ENCODE measurements at places on chromosomes 11 and 22.

- no peak for DNase-seq
Measured at GRCh38 chr22:30143265-30143664, 63.0 kb downstream of the HORMAD2 start.

DNA sequence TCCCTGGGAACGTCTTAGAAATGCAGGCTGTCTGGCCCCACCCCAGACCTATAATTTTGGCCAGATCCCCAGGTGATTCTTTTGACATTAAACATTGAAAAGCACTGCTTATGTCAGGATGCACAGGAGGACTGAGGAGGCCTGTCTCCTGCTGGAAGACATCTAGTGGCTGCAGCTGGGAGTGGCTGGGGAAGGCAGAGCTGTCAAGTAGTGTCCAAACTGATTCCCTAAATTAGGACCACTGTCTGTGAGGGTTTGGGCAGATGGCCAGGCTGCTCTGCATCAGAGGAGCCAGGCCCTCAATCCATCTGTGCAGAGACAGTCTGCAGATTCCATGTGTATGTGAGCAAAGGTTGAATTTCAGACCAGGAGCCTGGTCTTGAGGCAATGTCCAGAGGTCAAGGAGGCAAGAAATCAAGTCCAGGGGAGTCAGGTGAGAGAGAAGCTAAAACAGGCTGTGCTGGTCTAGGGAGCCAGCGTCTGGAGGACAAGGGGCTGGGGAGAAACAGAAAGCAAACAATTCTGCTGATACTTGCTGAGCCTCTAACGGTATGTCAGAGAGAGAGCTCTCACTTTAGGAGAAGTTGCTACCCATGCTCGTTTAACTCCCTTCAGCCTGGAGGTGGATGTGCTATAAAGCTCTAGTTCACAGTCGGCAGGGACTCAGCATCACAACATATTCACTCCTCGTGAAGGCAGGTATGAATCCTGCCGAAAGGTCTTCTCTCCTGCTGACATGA, 15.3 kb upstream of the SYTL2 start:
- no peak for DNase-seq

- no peak for DNase-seq
Measured at GRCh38 chr22:50252082-50253045, 1.3 kb upstream of the HDAC10 start.

GRCh38 chr22:24392218-24392931, 35.0 kb upstream of the ADORA2A start:
- no peak for DNase-seq

- DNase-seq: no peak
Measured at GRCh38 chr11:72078477-72078876, 1.9 kb downstream of the NUMA1 start.

GRCh38 chr11:43786016-43786415, 94.6 kb upstream of the ALKBH3 start:
- no peak for DNase-seq

- no peak for DNase-seq
Measured at GRCh38 chr11:130999992-131000770, 83.9 kb upstream of the SNX19 start.

DNA sequence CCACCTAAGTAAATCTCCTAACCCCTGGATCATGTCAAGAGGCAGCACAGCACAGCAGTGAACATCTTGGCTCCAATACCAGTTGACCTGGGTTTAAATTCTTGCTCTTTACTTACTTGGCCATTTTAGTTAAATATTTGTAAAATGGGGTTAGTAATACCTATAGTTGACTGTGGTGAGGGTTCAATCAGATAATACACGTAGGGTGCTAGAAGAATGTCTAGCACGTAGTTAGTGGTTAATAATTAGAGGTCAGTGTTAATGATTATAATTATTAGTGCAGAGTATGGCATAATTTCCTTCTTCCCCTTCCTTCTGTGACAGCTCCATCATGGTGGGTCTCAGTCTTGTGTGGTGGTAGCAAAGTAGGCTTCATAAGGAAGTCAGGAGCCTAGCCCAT, 520.8 kb downstream of the INSC start:
- DNase-seq: no peak

DNA sequence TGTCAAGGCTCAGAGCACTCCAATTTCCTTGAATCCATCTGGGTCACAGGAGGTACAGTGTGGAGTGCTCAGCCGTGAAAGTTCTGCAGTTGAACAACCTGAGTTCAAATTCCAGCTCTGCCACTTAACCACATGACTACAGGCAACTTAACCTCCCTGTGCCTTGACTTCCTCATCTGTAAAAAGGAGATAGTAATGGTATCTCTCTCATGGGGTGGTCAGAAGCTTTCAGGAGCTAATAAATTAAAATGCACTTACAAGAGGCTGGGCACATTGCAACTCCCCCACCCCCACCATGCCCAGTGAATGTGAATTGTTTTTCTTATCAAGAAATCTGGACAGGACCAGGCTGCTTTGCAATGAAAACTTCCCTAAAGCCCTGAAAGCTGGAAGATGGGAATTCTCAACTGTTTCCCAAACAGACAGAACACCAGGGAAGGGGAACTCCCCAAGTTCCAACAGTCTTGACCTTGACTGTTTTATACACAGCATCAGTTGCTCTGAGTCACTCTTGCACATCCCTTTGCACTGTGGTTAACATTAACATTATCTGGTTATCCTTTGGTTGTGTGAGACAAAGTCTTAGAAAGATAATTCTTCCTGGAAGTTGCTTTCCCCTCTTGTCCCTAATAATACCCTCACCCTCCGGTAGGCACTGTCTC, 137.0 kb downstream of the SLC1A2 start:
- no peak for DNase-seq

DNA sequence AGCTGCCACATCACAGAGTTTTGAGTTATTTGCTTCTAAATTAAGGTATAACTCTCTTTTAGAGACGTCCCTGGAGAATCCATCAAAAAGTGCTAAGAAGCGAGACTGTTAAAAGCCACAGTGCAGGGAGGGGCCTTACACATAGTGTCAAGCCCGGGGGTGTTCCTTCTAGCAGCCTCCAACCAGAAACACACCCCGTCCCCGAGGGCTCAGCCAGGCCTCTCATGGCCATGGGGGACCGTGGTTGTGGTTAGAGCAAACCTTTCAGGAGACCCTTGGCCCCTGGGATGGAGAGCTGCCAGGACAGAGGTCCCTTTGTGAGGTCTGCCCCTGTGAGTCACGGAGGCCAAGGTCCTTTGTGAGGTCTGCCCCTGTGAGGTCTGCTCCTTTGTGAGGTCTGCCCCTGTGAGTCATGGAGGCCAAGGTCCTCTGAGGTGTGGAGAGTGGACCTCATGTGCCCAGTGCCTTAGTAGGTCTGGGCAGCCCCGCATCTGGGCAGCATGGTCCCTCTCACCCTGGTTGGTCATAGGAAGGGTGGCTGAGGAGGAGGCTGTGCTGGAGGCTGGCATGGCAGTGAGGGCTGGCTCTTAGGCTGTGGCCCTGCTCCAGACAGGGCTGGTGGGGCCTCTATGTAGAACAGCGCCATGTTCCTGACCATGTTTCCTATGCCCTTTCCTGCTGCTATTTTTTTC, 5.4 kb downstream of the GNAZ start:
- no peak for DNase-seq

DNA sequence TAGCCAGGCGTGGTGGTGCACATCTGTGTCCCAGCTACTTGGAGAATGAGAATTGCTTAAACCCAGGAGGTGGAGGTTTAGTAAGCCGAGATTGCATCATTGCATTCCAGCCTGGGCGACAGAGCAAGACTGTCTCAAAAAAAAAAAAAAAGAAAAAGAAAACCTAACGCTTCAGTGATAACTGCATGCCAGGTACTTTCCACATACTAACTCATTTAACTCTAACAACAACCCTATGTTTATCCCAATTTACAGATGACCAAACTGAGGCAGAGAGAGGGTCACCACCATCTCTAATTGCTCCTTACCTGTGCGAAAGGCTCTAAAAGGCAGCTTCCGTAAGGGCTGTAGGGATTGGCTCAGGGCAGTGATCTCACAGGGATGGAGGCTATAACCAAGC, 11.6 kb downstream of the PISD start:
- DNase-seq: no peak

DNA sequence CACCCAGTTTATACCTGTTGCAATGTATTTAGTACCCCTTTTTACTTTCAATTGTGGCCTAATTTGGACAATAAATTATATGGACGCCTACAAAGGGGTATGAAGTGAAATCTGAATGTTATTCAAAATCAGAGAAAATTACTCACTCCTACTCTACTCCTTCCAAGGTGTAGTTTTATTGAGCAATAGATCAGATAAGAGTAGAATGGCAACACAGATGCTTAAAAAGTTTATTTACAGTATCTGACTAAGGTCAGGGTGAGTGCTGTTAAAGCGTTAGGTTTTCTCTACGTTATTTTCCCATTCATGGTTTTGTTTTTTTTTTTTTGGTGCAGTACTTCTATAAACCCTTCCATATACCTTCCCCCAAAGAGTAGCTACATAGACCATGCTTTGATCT, 805.6 kb downstream of the KCNA4 start:
- no peak for DNase-seq

DNA sequence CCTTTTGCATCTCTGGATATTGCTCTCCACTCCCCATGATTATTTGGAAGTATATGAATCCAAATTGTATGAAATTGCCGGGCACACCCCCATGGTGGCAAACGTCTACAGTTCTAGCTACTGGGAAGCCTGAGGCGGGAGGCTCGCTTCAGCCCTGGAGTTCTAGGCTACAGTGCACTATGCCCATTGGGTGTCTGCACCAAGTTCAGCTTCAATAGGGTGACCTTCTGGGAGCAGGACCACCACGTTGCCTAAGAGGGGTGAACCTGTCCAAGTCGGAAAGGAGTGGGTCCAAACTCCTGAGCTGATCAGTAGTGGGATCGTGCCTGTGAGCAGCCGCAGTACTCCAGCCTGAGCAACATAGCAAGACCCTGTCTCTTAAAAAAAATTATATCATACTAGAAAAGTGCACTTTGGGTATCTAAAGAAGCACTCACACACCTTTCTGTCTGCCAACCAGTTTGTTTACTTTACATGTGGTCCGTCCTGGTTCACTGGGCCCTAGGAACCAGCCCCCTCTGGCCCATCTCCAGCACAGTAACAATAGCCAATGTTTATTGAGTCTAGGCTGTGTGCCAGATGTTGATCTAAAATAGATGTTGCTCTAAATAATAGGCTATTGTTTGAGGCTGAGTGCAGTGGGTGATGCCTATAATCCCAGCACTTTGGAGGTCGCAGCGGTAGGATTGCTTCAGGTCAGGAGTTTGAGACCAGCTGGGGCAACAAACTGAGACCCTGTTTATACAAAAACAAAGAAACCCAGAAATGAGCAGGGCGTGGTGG, 16.4 kb upstream of the KAT5 start:
- DNase-seq: no peak

GRCh38 chr11:108897071-108897481, 232.2 kb downstream of the DDX10 start:
- no peak for DNase-seq

DNA sequence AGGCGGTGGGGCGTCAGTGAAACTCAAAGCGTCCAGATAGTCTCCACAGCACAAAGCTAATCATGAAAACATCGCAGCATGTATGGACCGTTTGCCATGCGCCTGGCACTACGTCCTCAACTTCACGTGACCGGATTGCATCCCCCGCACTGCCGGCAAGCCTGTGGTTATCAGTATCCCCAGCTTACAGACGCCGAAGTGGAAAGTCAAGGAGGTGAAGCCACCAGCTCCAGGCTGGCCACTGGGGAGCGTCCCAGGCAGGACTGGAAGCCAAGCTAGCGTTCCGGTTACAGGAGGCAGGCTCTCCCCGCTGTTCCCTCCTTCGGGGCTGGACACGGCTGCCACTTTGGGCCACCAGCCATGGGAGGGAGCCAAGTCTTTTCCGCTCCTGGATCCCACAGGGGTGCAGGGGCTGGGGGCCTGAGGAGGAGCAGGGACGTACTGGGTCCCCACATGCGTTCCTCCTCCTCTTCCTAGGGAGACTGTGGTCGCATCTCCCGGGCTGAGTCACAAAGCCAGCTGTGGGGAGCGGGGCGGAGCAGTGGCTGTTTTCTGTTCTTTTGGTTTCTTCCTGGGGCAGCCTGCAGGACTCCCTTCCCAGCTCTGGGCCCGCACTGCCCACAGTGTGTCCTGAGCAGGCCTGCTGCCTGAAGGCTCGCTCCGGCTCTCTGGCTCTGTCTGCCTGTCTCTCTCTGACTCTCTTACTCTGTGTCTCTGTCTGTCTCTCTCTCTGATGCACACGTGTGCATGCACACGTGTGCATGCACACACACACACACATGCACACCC, 4.3 kb upstream of the OSBPL5 start:
- no peak for DNase-seq

- no peak for DNase-seq
Measured at GRCh38 chr22:25996669-25997068, 172.6 kb upstream of the SEZ6L start.

- DNase-seq: no peak
Measured at GRCh38 chr11:128757886-128758612, 64.2 kb downstream of the FLI1 start.

DNA sequence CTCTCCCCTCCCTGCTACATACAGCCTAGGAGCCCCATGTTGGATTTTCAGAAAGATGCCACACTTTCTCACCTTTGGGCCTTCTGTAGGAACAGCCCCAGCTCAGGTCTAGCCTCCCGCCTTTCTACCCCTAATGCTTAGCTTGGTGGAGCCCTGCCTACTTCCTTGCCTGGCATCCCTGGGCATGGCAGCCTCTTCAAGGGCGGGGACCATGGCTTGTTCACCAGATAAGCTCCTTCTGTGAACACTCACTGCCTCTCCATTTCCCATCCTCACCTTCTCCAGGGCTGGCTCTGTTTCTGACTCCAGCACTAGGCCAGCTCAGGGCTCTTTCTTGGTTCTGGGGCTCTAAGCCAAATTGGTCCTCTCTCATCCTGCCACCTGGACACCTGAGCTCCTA, 1.4 kb downstream of the SEPTIN3 start:
- DNase-seq: no peak

- DNase-seq: no peak
Measured at GRCh38 chr11:69836401-69836800, 17.2 kb upstream of the FGF3 start.

DNA sequence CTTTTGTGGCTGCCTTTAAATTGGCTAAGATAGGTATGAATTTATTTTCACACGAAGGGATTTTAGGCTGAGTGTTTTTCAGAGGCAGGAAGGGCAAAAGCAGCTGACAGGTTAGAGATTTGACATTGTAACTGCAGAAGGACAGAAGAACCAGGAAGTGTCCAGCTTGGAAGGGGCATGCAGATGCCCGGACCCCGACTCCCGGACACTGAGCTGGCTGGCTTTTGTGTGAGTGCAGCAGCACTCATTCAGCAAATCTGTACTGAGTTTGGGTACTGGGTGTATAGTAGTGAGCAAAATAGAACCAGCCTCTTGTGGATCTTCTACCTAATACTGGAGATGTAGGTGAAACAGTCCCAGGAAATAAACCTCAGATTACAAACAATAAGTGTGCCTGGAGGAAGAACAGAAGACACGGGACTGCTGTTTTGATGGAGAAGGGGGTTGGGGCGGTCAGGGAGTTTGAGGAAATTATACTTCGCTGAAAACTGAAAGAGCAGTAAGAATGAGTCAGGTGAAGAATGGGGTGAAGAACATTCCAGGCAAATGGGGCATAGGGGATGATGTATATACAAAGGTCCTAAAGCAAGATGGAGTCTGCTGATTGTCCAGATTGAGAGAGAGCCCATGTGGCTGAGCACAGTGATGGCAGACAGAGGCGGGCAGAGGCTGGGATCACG, 64.6 kb downstream of the PPFIBP2 start:
- DNase-seq: no peak
